ENCODE measurements at places on chromosomes 11 and 22.

DNA sequence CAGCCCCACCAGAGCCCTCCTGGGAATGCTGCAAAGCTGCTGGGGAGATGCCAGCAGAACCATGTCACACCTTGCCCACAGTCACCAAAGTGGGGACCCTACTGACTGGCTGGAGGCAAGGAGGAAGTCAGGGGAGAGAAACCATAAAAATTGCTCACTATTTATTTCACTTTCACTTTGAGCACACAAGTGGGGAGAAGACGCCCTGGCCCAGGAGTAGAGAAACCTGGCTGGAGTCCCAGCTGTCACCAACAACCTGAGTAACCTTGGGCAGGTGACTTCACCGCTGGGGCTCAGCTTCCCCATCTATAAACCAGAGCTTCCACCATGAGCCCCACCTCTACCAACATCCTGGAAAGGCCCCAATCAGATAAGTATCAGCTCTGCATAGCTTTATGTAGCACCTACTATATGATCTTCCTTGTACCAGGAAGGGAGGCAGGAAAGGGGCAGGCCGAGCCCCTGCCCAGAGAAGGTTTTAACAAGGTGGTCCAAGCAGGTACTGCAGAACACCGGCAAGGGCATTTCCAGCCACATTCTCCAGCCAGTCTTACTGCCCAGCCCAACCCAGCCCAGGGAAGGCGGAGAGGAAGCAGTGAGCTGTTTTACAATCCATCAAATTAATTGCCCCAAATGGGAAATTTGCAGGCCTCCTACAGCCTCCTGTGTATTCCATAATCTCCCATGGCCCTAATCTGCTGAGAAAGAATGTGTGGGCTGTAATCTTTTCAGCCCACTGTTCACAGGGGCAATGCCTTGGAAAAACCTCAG lies 27.6 kb downstream of the PLEKHA7 start:
- peak; percentile 43 for DNase-seq

DNA sequence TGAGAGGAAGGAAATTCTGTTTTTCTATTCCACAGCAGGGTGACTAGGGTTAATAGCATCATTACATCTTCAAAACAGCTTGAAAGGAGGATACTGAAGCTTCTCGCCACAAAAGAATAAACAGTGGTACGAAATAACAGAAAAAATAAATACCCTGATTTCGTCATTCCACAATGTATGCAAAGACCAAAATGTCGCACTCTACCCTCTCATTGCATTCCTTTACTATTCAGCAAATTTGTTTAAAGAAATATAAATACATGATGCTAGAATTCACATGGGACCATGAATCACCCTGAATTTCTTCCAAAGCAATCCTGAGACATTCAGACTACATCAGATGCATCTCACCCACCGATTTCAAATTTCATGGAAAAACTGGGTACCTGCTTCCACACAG lies 112.3 kb upstream of the TOP3B start:
- no peak for DNase-seq

DNA sequence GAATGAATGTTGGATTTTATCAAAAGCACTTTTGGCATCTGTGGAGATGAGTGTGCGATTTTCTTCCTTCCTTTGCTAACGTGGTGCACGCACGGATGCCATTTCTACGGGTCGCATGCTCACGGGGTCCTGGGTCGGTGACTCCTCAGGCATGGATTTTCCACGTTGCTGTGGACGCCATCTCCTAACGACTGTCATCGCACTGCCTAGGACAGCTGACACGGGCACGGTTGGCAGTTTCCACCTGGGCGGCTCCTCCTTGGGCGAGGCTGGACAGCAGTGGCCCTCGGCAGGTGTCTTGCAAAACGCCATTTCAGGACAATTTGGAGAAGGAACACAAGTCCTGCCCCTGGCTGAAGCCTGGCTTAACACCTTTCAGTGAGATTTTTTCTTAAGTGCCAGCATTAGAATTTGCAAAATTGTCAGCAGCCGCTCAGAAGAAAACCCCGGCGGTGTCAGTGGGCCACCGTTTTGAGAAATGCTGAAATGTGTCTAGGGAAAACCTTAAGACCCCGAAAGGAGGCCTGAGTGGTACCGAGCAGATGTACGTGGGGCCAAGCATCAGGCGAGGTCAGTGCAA lies 34.7 kb upstream of the TOLLIP start:
- no peak for DNase-seq

GRCh38 chr22:46602025-46602424 lies 18.2 kb upstream of the GRAMD4 start:
- no peak for DNase-seq

DNA sequence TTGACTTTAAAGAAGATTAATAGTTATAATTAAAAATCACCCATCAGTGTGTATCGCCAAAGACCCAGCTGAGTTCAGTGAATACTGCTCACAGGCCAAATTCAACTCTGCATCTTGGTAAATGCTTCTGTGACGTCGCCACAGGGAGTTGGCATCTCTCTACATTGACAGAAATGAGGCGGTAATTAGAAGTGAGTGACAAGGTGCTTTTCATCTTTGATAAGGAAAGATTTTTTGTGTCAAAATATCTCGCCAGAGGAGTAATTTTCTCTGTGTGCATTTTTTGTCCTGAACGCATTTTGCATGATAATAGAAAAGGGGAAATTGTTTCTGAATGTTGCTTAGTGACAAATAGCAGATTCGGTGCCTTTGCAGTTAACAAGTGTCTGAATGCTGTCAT lies 345.8 kb downstream of the CNTN5 start:
- DNase-seq, result no peak

All from stimulated activated CD4-positive, alpha-beta T cell treated with anti-CD3 and anti-CD28 coated beads, Interleukin-15, amount 100 ng/mL, for 48 hours (primary cell).